ENCODE measurements at places on chromosomes 1 and 21.

GRCh38 chr1:112504661-112505399 lies 3.9 kb upstream of the WNT2B start:
- DNase-seq, result no peak

GRCh38 chr1:16607433-16607851 lies 5.9 kb downstream of the NBPF1 start:
- peak; percentile 25 for DNase-seq

GRCh38 chr1:224057461-224058199 lies 56.3 kb upstream of the FBXO28 start:
- DNase-seq, result no peak

GRCh38 chr1:29482991-29483390 lies 246.7 kb downstream of the PTPRU start:
- DNase-seq, result no peak

- DNase-seq, result no peak
These were observed 7.9 kb downstream of the ACAP3 start for GRCh38 chr1:1299686-1300351.

- DNase-seq, result no peak
These were observed 113.2 kb upstream of the GALNT2 start for GRCh38 chr1:229953736-229954326.

DNA sequence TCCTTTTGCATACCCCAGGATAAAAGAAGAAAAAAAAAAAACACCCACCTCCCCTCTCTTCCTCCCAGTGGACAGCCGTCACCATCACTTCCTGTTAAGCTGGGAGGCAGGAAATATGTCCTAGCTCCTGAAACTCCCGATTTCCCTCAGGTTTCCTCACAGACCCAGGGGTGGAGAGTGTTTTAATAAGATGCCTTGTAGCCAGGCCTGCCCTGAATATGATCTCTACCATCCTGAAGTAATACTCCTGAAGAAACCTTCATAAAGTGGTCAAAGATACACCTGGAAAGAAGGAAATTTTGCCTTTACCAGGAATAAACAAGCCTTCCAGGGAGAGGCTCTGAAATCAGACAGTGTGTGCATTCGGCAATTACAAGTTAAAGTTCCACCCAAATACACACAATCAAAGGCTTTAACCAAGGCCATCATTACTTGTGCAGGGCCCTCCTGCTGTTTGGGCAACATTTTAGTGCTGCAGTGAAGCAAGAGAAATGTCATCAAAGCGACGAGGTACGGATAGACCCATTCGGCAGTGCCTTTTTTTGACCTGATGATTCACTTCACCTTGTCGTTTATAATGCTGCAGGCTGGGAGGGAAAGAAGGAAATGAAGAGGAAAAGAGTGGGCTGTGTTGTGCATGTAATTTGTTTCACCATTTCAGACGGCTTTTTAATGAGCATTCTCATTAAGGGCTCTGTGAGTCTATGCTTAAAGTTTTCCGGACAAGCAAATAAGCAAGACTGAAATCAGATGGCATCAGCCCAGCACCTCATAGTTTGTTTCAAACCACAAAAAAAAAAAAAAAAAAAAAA lies 41.0 kb upstream of the RASAL2 start:
- DNase-seq, result peak; percentile 63

- DNase-seq, result no peak
These were observed 95.9 kb downstream of the RASAL2 start for GRCh38 chr1:178189814-178190213.

DNA sequence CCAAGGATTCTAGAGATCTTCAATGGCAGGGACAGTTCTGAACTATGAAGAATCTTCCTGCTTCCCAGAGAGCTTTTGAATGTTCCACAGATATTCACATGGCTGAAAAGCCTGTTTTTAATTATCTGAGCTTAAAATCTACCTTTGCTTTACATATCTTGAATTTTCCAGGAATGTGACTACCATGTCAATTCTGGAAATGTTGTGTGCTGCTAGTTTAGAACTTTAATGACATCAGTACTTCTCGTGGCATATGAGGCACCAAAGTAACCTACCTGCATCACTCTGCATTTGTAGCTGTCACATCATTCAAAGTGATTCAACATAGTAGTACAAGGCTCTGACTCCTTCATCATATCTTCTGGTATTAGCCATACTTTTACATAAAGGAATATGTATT lies 122.7 kb upstream of the NFIA start:
- no peak for DNase-seq

DNA sequence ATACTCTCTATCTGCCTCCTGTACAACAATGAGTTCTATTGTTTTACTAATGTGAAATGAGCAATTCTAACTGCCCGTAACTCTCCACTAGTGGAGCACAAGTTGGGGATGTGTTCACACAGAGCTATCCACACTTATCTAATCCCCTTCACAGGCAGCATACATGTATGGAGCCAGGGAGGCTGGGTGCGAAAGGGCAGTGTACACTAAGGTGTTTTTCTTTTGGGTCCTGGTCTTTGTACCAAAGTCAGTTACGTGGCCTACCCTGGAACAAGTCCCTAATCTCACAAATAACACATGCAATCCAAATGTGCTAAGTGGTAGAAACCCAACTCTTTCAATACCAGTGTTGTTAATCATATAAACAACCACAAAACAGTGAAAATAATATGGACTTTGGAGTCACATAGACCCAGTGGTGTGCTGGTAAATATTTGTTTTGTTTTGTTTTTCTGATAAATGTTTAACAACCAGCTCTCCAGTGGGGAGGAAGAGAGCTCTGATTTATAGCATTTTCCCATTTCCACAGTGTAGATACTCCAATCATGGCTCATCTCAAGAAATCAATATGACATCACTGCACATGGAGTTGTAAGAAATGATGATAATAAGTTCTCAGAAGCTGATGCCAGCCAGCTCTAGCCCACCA lies 319.9 kb upstream of the DUSP10 start:
- no peak for DNase-seq

GRCh38 chr1:41803656-41804055 lies 115.1 kb downstream of the HIVEP3 start:
- DNase-seq, result no peak

DNA sequence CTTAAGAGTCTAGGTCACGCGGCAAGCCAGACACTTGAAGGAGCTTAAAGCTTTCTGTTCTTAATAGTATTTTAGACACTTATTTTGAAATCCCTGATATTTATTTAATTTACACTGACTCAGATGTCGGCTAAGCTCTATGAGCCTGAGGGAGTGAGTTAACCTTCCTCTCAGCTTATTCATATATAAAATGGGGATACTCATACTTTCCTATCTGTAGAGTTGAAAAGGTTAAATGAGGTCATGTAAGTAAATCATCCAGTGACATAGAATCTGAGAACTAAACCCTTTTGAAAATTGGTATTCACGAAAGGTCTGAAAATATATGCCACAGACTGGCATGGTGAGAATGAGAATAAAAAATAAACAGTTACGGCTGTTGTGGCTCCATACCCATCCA lies 1.4 kb upstream of the GPR161 start:
- no peak for DNase-seq

GRCh38 chr21:38567335-38567969 lies 69.2 kb upstream of the ERG start:
- no peak for DNase-seq

GRCh38 chr1:111082421-111083203 lies 57.3 kb downstream of the DRAM2 start:
- no peak for DNase-seq

DNA sequence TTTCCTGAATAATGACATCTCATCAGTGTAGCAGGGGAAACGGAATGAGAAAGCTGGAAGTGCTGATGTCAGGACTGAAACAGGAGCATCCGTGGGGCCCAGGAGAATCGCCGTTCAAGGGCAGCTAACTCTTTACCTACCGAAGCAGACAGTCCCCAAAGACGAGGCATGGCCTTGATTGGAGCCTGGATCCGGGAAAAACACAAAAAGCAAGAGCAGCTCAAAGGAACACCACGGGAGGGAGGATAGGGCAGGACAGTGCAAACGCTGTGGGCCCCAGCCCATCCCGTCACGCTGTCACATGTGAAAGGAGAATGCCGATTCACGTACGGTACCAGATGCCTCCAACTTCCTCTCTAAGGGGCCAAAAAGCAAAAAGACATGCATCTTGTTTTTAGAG lies 34.9 kb downstream of the WNT9A start:
- no peak for DNase-seq

DNA sequence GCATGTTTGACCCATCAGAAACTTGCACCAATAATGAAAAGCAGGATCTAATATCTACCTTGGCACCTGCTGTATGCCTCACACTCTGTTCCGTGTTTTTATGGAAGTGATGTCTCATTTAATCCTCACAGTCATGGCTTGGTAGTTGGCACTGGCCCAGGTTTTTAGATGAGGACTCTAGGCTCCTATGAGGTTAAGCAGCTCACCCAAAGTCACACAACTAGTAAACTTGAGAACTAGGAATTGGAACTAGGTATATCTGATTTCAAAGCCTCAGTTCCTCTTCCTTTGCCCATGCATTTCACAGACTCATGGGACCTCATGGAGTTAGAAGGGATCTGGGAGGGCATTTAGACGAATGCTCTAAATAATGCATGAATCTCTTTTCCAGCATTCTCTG lies 21.3 kb upstream of the TARBP1 start:
- no peak for DNase-seq

GRCh38 chr1:222798116-222798515 lies 16.7 kb upstream of the DISP1 start:
- no peak for DNase-seq

GRCh38 chr1:53511323-53511932 lies 52.2 kb downstream of the DMRTB1 start:
- DNase-seq, result no peak

DNA sequence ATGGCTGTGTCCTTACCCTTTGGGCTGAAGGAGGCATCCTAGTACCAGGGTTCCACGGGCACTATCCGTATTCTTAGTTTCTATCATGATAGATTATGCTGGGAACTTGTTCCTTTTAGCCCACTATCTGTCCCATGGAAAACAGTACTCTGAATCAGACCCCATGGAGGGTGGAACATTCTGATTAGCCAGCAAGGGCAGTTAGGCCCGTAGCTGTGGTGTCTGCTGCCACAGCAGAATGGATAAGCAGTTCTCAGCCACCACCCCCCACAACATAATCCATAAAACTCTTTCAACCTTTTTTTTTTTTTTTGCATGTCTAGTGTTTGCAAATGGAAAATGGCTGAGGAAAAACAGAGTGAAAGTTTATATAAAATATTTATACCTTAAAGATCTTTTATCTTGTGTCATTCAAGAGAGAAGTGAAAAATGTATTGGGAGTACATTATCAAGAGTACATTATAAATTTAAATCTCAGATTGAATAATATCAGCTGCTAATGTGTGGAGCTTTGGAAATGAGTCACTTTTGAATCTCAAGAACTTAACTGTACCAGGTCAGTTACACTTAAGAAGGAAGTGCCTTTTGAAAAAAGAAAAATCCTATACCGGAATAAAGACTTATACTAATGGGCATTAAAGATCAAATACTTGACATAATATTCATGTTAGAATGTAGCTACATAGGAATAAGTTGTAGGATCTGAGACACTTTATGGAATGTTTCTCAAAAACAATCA lies 80.3 kb downstream of the NFIA start:
- no peak for DNase-seq

DNA sequence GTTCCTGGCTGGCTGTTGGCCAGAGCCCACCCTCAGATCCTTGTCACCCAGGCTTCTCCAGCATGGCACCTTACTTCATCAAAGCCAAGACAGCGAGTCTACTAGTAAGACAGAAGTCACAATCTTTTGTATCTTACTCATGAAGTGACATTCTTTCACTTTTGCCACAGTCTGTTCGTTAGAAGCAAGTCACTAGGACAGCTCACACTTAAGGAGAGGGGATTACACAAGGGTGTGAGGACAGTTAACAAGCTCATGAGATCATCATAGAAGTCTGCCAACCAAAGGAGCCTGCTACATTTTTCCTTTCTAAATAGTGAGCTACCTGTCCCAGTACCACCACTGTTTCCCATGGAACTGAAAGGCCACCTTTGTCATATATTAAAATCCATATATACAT lies 61.5 kb downstream of the PACC1 start:
- DNase-seq, result no peak

DNA sequence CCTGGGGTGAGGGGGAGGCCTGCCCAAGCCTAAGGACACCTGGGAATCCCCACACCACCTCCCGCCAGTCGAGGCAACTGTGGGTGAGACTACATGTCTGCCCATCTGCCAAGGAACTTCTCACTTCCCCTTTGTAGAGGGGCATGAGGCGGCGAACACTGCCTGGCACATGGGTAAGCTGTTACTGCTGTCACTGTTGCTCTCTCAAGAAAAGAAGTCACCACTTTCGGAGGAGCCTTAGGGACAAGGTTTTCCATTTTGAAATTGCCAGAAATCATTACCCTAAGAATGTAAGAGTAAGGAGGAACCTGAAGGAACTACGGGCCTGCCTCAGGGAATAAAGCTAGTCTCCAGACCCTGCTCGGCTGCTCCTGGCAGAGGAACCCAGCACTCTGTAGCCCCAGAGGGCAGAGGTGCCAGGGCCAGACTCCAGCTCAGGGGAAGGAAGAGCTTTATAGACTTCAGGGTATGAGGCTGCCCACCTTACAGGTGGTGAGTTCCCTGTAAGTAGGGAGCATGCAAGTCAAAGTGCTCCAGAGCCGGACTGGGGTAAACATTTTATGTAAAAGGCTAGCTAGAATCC lies 23.3 kb downstream of the SLC2A1 start:
- DNase-seq, result peak; percentile 24

- DNase-seq, result no peak
These were observed 51.6 kb downstream of the GNG4 start for GRCh38 chr1:235597867-235598553.

DNA sequence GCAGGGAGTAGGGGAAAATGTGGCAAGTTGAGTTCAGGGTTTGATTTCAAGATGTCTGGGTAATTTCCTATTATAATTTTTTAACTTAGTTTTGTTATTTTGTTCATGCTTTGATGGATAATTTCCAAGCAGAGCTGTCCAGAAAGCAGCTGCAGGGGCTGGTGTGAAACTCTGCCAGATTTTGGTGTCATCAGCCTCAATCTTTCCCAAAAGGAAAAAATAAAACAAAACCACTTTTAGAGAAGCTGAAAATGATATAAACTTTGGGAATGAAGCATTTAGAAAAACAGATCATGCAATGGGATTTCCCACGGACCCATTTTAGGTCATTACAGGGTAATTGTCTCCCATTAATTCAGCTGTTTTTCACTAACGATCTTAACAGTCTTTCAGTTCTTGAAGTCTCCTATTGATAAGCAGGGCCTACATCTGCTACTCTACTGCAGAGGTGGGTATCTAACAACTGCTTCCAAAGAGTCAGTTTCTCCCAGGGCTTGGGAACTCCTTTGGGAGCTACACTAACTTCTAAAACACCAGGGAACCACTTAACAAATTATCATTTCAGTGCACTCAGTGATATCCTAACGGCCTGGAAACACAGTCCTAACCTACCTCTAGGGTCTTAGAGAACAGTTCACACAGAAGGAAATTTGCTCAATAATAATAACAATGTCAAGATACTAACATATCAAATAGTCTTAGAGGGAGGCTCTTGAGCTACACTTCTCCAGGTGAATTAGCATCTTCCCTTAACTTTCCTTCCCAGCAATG lies 12.3 kb downstream of the ZNF436 start:
- no peak for DNase-seq

GRCh38 chr1:192811006-192811405 lies 2.2 kb downstream of the RGS2 start:
- DNase-seq, result no peak

All from colonic mucosa (tissue), 4 donors.